Right hindlimb (tissue), 1 donor: ENCODE measurements at places on chromosomes 7 and 10.

DNA sequence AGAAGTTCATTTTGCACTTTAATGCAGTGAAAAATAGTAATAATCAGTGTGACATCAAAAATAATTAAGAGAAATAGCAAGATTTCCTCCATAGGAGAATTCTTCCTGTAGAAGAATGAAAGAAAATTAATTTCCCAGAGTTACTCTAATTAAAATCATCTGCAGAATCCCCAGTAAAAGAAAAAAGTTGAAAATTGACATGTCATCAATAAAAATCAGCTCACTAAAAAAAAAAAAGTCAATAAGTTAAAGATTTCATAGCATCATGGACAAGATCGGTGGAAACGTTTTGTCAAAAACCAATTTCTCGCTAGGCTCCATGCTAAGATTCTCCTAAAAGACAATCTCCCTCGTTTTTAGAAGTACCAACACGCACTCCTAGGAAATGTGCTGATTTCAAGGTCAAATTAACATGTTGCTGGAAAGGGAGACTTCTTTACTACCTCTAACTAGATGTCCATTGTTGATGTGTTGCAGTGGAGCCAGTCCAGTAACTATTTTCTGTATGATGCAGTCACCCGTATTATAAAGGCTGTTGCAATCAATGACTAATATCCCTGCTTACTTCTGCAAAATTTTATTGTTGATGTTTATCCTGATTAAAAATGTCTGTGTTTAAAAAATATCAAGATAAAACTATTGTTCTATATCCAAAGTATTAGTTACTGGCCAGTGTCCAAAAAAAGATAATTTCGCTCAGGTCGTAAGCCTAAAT lies 591.9 kb upstream of the MGMT start:
- DNase-seq: peak; percentile 13

- DNase-seq: no peak
Measured at GRCh38 chr7:931871-932650, 22.4 kb downstream of the ADAP1 start.

DNA sequence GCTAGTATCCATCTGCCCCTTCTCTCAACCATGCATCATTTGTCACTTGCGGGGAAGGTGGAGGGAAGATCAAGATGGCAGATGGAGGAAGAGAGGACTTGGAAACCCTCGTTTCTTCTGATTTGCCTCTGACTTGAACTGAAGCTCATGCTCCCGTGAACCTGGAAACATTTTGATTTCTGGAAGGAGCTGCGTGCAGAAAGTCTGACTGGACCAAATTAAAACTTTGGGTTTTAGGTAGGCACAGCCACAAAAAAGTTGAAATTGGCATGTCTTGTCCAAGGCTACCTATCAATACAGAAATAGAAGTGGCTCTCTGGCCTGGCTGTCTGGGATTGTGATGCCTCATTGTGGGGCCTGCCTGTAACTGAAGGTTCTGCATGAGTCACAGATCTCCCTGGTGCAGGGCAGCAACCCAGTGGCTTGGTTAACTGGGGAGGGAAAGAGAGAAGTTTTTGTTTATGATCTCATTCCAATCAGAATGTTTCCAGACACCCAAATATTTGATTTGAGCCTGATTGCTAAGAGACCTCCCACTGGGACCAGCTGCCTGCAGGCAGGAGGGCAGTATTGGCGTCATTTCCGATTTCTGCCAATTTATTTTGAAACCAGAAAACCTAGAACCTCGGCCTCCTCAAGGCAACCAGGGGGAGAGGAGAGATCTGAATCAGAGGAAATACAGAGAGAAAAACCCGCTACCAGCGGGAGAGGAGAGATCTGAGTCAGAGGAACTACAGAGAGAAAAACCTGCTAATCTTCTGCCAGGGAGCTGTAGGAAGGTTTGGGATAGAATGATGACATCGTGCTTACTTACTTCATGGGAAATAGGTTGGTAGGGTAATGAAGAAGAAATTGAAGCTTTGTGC lies 363.6 kb downstream of the ANKRD30A start:
- DNase-seq: no peak

DNA sequence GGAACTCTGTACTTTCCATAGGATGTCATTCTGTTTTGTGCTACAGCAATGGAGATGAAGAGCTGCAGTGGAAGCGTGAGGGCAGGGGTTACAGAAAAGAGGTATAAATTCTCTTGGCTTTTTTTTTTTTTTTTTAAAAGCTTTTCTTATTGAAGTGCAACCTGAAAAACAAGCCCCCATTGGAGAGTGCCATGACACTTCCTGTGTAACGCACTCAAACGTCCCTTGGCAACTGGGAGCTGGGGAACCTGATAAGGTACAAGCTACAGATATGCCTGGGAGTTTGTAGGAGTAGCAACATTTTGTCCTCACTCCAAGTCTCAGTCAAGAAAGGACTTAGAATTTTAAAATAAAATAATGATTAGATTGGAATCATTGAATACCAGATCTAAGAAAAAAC lies 512.1 kb downstream of the RPS24 start:
- DNase-seq: no peak

- no peak for DNase-seq
Measured at GRCh38 chr7:134782121-134782623, 2.7 kb downstream of the CALD1 start.

DNA sequence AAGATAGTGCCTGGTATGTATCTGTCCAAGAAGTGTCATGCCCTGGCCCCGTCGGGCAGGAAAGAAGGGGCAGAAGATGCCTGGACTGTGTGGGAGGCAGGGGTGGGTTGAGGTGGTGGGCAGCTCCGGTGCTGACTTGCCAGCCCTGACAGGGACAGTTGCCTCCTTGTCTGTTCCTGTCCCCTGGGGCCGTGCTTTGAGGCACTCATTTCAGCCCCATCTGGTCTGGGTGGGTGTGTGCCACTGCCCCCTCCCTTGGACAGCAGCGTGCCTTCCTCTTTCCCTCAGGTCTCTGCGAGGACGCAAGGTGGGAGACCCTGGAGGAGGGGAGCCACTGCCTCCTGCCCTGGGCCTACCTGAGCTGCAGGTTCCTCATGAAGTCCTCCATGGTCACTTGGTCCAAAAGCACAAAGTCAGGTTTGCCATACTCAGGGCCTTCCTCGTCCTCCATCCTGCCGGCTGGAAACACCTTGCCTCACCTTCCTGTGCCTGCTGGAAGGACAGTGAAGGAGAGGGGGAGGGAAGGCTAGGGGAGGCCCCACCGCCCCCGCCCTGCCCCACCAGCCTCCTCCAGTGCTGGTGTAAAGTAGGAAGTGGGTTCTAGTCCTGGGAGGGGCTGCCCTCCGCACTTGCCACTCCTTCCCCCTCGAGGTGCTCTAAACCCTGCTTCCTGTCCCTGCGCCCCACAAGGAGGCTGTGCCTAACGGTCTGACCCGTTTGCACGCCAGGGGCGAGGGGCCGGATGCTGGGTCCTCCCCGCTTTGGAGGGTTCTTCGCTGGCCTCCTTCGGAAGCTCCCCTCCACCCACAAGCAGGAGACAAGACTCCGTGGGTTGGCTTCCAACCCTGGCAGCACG lies at the start of gene MYO1G:
Gene MYO1G (minus strand): TSS at position 505 of the 856 bp plus-strand sequence. CDS start 54 bp downstream, at position 451.
- DNase-seq: no peak

DNA sequence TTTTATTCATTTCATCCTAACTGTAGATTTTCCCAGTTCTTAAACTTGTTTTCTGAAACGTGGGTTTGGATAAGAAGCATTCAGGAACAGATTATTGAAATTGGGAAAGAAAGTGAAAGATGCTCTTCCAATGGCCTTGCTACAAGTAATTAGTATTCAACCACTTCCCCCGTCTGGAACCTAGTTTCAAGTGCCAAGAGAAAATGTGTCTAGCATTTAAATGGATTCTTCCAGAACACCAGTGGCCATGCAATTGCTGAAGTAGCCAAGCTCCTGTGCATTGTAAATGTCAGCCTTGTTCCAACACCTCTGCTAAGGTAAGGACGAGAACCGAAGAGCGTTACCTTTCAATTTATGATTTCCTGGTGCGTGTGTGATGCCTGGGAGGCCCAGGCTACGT lies 68.2 kb downstream of the PFKFB3 start:
- DNase-seq: no peak

GRCh38 chr7:19060761-19061259 lies 56.6 kb downstream of the TWIST1 start:
- DNase-seq: no peak

GRCh38 chr7:47301657-47302295 lies 280.1 kb downstream of the TNS3 start:
- DNase-seq: no peak

GRCh38 chr7:74365322-74366022 lies 76.3 kb downstream of the CLIP2 start:
- peak; percentile 85 for DNase-seq

DNA sequence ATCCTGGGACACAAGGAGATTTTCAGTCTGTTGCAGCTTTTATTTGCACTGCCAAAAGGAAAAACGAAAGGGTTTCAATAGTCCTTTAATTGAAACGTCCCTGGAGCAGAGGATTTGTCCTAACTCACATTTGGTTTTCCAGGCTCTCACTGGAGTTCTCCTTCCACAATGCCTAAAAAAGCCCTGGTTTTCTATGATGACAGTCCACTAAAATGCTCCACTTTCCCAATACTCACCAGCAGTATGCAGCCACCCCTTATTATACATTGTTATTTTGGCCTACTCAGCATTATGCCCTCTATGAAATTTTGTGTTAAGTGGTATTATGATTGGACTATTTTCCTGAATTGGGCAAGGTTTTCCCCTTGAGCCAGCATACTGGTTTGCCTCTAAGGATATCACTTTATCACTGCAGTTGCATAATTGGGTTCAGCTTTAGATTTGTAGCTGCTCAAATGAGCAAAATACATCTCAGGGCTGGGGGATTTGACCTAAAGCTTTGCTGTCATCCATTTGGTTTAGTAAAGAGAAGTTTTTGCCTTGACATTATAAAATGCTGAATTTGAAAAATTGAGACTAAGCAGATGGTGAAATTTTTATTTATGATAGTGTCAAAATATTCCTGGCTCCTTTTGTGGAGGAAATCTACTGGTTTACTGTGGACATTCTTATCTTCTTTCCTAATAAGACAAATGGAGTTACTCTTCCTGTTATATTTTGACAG lies 239.2 kb downstream of the RNLS start:
- DNase-seq: no peak

GRCh38 chr7:129210989-129211312 lies 13.9 kb upstream of the AHCYL2 start:
- DNase-seq: no peak

GRCh38 chr7:111752022-111752582 lies 189.8 kb upstream of the IMMP2L start:
- DNase-seq: peak; percentile 39

DNA sequence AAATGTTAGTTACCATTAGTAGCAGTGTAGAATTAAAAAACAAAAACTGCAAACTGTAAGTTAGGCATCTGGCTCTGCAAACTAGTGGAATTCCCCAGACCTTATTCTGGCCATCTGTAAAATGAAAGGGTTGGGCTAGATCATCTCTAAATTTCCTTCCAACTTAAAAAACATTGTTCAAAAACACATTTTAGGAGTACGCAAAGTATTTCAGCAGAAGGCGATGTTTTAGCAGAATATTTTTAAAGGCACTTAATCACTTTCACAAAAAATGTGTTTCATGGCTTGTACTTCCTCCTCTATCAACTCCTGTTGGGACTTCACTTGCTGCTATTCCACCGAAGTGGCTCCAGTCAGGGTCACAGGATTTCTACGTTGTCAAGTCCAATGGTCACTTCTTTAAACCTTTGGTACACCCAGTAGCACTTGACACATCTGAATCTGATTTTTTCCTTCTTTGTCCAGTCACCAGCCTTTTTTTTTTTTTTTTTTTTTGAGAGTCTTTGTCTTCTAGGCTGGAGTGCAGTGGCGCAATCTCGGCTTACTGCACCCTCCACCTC lies 169.0 kb downstream of the AHR start:
- DNase-seq: no peak

GRCh38 chr10:80453056-80453841 lies 861 bp upstream of the TSPAN14 start:
- DNase-seq: no peak

GRCh38 chr10:100697070-100697469 lies 48.3 kb upstream of the PAX2 start:
- no peak for DNase-seq

DNA sequence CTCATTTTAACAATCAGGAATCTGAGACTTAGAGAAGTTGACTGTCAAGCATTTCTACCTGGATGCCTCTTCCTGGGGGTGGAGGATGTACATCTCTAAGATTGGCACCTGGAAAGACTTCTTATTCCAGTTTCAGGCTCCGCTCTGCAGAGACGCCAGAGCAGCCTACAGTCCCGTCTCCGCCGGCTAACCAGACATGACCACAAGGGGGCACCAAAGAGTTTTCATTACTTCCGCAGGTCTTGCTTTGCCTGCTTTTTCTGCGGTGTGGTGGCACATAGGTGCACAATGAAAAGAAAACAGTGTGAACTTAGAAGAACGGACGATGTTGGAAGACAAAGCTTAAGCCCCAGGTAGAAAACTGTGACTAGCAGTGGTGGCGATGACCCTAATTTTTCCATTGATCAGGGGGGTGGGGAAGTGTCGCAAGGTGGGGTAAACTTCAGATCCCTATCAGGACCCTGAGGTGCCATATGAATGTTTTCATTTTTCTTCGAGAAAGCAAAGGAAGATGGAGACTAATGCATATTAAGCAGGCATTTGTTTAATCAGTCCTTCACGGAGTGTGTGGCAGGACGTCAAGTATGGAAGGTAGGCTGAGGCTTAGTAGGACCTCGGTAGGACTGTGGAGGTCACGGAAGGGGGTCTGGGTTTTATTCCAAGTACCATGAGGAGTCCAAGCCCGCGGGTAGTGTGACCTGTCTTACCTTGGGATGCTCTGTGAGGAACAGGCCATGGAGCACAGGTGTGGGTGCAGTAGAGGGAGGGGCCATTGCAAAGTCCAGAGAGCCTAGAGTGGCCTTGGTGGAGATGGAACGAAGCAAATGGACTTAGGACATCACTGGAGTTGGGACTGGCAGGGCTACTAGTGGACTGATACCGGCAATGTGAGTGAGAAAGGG lies 60.1 kb upstream of the SORCS3 start:
- peak; percentile 62 for DNase-seq

DNA sequence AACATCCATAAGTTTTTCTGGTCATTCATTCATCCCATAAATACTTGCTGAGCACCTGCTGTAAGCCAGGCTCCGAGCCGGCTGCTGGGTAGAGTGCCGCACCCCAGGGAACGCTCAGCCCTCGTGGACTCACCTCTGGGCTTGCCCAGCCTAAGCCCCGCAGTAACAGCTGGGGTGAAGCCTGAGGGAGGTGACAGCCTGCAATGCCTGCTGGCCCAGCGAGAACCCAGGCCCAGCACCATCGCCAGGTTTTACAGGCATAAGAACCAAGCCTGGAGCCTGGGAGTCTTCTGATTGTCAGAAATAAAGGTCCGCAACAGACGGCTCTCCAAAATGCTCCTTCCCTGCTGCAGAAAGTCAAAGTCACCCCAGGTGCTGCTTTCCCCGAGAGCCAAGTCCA lies 205.4 kb downstream of the ZMYND11 start:
- DNase-seq: no peak

- no peak for DNase-seq
Measured at GRCh38 chr10:6501931-6502330, 78.1 kb downstream of the PRKCQ start.

GRCh38 chr7:138880881-138881578 lies 83.0 kb upstream of the ATP6V0A4 start:
- DNase-seq: no peak

- no peak for DNase-seq
Measured at GRCh38 chr10:124578231-124579010, 116.8 kb downstream of the LHPP start.
